ENCODE measurements at places on chromosomes 11 and 22. TPM values are rescaled to one million over a fixed set of nuclear protein-coding genes. Genes with fewer than 3 reads are reported as not detected.

Gene SYT12
- total RNA-seq = under 0.01 TPM

Gene TUBA8
- total RNA-seq = 0.39 TPM

Gene IFITM1
- total RNA-seq = 9.6 TPM

Gene MAML2
- 13.6 TPM for total RNA-seq

Gene PGA5
- 0.37 TPM for total RNA-seq

Gene CHRNA10
- 1.6 TPM for total RNA-seq

Gene C11orf87
- not detected for total RNA-seq

Gene IL18BP
- 3.5 TPM for total RNA-seq

Gene EXPH5
- total RNA-seq = 0.39 TPM

Gene PYGM
- total RNA-seq = 0.37 TPM

Gene PLEKHA7
- 0.20 TPM for total RNA-seq

Gene PTPRCAP
- total RNA-seq = 1.1 TPM

Gene DGCR6
- total RNA-seq = 0.59 TPM

Gene TSPO
- 210 TPM for total RNA-seq

Gene AGBL2
- total RNA-seq = 0.37 TPM

Gene SYT8
- total RNA-seq = not detected

Gene KCNJ4
- not detected for total RNA-seq

Gene PGA4
- total RNA-seq = under 0.01 TPM

Gene KRTAP5-1
- total RNA-seq = not detected

Gene EIF3D
- 369 TPM for total RNA-seq

Gene C1QTNF4
- total RNA-seq = under 0.01 TPM

Gene TRIM51G
- total RNA-seq = not detected

Gene KRTAP5-10
- not detected for total RNA-seq

Gene SNX32
- 1.2 TPM for total RNA-seq

Gene KRTAP5-8
- not detected for total RNA-seq

Gene TTC36
- 0.20 TPM for total RNA-seq

Gene CCDC15
- 3.3 TPM for total RNA-seq

Gene ELFN2
- total RNA-seq = 0.59 TPM

Gene INSC
- total RNA-seq = 6.2 TPM

Gene TRIM48
- total RNA-seq = not detected

Gene IL17REL
- not detected for total RNA-seq

Gene KCNJ11
- not detected for total RNA-seq

Gene CARNS1
- under 0.01 TPM for total RNA-seq

Gene PACSIN3
- total RNA-seq = 14.1 TPM

Gene MIAT
- 0.37 TPM for total RNA-seq

Gene PHETA2
- 10.7 TPM for total RNA-seq

Gene CRYBB3
- not detected for total RNA-seq

Gene MS4A5
- total RNA-seq = not detected

Gene TRIM68
- total RNA-seq = 7.0 TPM

Gene MIOX
- total RNA-seq = not detected

Gene KIF18A
- total RNA-seq = 22.1 TPM

Gene C22orf15
- total RNA-seq = not detected

Gene DEPDC7
- total RNA-seq = 3.3 TPM

Gene C11orf52
- total RNA-seq = 0.37 TPM

Gene PARVG
- 0.20 TPM for total RNA-seq

Gene NXPE1
- not detected for total RNA-seq

Gene TEX54
- total RNA-seq = not detected

Gene DNAJB7
- not detected for total RNA-seq

Gene MRGPRX4
- total RNA-seq = not detected

All from subcutaneous preadipocyte (primary cell).